ENCODE measurements at places on chromosomes 3 and 15.

GRCh38 chr3:180246688-180247195 lies 210.0 kb upstream of the PEX5L start:
- DNase-seq = no peak

- no peak for DNase-seq
Observed at GRCh38 chr3:68706096-68706495, 226.3 kb downstream of the TAFA4 start.

DNA sequence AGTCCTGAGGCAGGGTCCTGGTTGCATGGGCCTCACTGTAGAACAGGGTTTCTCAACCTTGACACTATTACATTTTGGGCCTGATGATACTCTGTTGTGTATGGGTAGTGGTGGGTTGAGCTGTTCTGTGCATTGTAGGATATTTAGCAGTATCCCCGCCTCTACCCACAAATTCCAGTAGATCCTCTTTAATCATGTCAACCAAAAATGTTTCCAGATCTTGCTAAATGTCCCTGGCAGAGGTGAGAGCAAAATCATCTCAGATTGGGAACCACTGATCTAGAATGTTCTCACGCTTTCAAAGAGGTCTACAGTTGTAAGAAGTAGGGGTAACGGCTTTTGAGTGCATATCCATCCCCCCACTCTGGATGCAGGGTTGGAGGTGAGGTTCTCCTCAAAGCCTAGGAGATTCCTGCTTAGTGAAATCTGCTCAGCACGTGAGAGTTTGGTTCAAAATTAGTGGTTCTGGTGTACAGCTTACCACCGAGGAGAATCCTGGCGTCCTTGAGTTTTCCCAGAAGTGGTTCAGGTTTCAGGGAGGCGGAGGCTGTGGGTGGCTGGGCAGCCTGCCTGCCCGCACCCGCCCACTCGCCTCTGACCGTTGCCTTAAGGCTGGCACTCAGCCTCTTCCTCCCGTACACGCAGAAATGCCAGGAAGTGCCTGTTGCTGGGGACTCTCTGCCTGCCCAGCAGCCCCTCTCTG lies 5.3 kb downstream of the ACVR2B start:
- no peak for DNase-seq

DNA sequence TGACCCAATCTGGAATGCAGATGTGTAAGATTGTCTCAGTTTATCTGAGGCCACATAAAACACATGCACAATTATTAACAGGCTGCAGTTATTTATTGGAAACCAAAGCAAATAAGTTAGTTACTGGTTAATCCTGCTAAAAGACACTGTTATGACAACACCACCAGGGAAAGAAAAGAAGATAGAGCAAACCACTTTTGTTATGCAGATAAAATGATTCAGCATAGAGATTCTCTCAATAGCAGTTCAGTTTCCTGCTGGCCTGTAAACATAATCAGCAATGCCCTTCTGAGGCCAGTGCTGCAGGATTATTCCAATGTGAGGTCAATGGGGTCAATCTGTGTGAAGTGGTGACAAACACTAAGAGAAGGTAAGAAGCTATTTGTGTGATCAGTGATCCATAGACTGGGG lies 244.4 kb downstream of the ZBTB20 start:
- no peak for DNase-seq

DNA sequence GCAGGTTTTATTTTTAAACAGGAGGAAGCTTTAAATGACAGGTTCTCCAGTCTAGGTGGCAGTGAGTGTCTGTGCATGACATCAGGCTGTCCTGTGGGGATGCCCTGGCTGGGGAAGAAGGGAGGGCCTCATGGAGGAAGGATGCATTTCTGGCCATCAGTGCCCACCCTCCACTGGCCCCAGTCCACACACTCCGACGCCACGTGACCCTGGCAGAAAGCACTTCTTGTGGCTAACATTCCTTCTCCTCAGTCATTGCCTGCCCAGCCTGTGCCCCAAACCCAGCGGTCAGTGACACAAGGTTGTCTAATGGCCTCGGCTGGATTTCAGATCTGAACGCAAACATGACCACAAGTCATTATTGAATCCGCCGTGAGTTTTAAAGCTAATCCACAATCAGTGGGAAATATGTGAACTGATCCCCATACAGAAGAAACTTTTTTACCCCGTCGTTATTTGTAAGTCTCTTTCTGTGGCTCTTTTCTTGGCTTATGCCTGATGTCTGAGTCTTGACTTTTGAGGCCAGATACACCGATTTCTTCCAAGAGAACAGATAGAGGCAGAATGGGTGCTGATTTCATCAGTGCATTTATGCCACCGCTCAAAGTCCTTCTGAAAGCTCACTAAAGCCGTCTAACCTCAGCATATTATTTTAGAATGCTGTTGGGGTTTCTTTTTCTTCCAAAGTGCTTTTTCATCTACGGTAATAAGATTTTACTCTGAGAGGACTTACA lies 17.3 kb upstream of the LRRK1 start:
- no peak for DNase-seq

DNA sequence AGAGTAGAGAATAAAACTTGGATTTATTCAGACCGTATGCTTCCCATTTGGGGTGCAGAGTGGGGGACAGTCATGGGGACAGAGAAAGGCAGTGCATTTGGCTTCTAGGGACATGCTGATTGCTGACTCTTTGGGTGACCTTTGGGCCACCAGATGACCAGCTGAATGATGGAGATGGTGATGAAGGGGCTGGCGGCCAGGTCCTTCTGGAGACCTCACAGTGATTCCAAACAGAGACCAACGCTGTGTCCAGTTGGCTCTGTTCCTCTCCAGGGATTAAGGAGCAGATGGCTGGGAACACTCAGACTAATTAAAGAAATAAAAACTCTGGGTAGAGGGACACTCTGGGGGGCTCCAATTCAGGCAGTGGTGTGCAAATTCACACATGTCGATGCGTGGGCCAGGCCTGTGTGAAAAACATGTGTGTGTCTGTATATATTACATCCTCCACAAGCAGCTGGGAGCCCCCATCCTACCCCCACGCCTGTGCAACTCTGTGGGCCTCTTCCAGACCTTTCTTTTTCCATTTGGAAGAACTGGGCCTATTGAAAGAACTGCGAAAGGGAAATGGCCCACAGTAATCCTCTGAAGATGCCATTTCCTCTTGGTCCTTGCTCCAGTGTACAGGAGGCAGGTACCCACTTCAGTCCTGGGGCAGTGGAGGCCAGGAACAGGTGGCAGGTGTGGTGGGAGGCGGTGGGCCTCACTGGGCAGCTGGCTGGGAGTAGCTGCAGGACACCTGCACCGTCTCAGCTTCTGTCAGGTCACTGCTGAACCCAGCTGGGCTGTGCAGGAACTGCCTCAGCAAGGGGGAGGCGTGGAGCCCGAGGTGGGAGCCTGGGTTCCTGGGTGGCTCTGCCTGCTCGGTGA lies 8.9 kb downstream of the XIRP1 start:
- no peak for DNase-seq

- no peak for DNase-seq
Observed at GRCh38 chr3:123287051-123287961, 85.6 kb downstream of the SEC22A start.

- no peak for DNase-seq
Observed at GRCh38 chr3:46736006-46736872, 18.6 kb upstream of the PRSS50 start.

- DNase-seq = no peak
Observed at GRCh38 chr3:188296761-188297612, 143.0 kb downstream of the LPP start.

DNA sequence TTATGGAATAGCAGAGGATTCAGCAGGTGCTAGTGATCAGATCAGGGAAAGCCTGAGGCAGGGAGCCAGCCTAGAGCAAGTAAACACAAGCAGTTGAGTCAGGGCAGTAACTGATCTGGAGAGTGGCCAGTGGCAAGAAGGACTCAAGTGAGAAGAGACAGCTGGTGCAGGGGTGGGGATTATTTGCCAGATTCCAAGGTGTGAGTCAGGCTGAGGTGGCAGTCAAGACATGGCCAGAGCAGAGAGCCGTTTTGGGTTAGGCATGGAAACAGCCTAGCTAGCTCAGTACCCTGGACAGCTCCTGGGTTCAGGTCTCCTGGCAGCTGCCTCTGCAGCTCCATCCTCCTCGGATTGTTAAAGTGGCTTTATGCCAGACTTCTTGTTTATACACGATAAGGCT lies 281.9 kb upstream of the ONECUT1 start:
- DNase-seq = no peak

DNA sequence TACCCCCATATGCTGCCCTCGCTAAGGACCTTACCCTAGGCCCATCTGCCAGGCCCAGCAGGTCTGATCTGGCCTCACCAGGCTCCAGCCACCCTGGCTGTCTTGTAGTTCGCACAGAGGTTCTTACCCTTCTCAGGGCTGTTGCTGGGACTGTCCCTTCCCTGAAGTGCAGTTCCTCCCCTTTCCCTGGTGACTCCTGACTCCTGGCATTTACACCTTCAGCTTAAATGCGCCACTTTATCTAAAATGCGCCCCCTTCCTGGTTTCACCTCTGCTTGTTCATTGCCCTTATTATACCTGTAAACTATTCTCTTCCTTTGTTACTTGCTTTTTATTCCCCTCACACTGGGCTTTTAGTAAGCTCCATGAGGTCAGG lies 835 bp upstream of the TTLL3 start:
- no peak for DNase-seq

GRCh38 chr3:184927796-184928315 lies 115.9 kb downstream of the VPS8 start:
- DNase-seq = no peak

- DNase-seq = no peak
Observed at GRCh38 chr3:164459521-164460151, 618.7 kb downstream of the SI start.

DNA sequence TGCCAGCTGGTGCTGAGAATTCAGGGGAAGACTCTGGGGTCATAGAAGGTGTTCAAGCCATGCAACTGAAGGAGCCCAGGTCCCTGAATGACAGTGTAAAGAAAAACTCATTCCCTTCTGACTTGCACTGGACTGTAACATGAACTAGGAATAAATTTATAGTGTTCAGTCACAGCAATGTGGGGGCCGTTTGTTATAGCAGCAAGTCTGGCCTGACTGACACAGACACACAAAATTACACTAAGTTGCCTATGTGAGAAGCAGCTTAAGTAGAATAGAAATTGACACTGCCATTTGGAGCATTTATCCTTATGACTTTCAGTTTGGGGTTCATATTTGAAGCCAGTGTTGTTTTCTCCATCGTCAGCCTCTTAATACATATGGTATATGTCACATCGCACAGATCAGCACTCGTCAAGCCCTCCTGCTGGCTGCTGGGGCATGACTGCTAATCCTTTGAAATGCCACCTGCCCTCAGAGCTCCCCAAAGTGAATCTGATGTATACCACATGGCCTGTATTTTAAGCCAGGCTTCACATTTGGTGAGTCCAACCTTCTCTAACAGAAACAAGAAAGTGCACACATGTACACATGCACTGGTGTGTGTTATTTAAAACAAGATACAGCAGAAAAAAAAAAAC lies 17.1 kb upstream of the HEG1 start:
- DNase-seq = no peak

DNA sequence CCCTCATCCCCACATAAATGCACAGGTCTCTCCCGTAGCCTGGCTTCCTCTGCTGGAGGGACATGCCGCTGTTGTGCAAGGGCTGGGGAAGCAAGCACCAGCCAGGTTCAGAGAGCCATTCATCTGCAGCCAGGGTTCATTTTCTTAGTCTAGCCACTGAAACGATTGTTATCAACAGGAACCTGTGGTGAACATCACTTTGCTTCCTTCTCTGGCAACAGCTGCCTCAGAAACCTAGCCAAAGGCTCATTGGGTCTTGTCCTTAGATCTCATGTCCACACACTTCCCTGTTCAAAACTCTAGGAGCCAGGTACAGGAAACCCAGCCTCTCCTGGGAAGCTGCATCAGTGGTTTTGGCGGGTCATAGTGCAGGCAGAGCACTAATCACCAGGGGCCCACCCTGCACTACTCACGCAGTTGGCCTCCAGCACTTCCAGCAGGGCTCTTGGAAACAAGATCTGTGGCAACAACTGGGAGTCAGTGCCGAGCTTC lies 47.0 kb downstream of the OXNAD1 start:
- no peak for DNase-seq

DNA sequence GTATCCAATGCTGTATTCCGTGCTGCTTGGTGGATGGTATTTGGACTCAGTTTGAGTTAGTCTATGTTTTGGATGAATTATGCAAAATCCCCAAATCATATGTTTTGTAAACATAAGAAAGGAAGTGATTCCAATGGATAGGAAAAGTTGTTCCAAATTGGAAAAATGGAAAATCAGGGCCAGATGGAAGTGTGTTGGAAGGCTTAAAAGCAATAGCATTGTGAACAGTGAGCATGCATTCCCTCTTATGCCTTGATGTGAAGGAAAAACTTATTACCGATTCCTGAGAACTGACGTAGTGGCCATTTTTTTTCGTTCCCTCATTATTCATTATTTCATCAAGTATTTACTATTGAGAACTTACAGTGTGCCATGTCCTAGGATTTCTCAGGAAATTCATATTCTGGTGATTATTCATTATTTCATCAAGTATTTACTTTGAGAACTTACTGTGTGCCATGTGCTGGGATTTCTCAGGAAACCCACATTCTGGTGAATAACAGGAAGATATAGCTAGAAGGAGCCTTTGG lies 144.1 kb upstream of the TPRG1 start:
- no peak for DNase-seq

- DNase-seq = no peak
Observed at GRCh38 chr3:89740881-89741177, 633.4 kb downstream of the EPHA3 start.

DNA sequence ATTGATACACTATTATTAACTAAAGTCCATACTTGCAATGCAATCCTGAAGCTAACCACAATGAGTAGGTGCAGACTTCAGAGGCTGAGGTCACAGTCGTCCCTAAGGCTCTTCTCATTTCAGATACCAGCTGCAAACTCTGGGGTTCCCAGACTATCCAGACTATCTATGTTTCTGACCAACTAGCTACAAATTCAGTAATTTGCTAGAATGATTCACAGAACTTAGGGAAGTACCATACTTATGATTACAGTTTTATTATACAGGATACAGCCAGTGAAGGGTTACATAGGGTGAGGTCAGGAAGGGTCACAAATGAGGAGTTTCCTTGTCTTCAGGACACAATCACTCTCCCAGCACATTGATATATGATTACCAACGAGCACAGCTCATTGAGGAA lies 36.5 kb downstream of the PPM1L start:
- DNase-seq = no peak

GRCh38 chr15:100082761-100083402 lies 258.9 kb downstream of the ADAMTS17 start:
- DNase-seq = no peak

GRCh38 chr15:42723068-42723467 lies 13.9 kb downstream of the CDAN1 start:
- no peak for DNase-seq

- no peak for DNase-seq
Observed at GRCh38 chr3:128454310-128454618, 12.4 kb downstream of the DNAJB8 start.

- DNase-seq = no peak
Observed at GRCh38 chr3:61562721-61563312, 1.4 kb downstream of the PTPRG start.

GRCh38 chr3:23996095-23996524 lies 51.0 kb downstream of the NR1D2 start:
- DNase-seq = no peak

GRCh38 chr3:20822251-20822650 lies 636.2 kb upstream of the SGO1 start:
- DNase-seq = no peak

- DNase-seq = no peak
Observed at GRCh38 chr3:150370999-150371398, 37.1 kb upstream of the TSC22D2 start.

- DNase-seq = no peak
Observed at GRCh38 chr3:190767851-190768250, 94.6 kb downstream of the GMNC start.
